Posterior cingulate gyrus (tissue), 11 donors: ENCODE measurements at places on chromosomes 3 and 15.

GRCh38 chr15:59622289-59622688, 10.7 kb downstream of the GCNT3 start:
- DNase-seq = no peak

DNA sequence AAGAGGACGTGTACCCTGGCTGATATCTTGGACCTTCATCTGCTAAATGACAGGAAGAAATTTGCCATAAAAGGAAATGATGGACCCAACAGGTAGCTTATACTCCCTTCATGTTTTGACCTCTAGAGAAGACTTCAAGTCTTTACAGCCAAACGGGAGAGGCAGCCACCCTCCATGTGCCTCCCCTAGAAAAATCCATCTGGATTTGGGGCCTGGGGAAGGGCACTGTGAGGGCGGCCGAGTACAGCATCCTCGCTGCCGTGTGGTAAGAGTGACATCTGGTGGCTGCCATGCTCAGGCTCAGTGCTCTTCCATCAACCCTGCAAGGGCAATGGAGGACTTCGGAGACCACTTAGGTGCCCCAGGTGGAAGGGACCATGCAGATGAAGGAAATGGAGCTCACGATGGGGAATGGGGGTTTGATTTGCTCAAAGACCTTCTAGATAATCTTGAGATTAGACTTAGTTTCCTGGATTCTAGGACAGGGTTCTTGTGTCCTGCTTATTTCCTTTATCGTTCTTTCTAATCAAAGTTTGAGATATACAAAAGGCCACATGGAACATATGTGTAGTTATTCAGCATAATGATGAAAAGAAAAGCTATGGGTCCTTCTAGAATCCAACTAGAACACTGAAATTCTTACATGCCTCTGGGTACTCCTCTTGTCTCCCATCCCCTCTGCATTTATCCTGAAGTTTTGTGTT, 44.4 kb downstream of the AQP9 start:
- peak; percentile 91 for DNase-seq

DNA sequence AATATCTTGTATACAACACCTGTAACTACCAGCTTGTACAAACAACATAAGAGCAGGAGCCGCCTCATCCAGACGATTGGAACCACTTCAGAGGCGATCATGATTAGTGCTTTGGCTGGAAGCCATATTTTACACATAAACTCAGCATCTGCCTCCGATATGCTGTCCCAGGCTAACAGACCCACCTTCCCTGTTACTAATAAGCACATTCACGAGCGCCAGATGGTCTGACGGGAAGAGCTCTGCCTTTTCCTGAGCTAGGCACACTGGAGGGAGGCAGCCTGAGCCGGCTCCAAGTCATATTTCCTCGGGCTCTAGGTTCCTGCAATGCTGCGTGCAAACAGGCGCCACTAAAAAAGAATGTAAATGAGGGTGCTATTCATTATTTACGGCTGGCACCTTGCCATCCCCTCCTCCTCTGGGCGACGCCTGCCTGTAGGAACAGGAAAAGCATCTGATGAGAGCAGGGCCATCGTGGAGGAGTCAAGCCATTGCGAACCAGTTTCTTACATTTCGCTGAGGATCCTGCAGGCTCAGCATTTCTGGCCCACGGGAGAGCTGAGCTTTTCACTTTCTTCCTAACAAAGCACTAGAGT, 98.2 kb downstream of the ANXA2 start:
- peak; percentile 10 for DNase-seq

- no peak for DNase-seq
Measured at GRCh38 chr3:54279005-54279583, 156.7 kb downstream of the CACNA2D3 start.

DNA sequence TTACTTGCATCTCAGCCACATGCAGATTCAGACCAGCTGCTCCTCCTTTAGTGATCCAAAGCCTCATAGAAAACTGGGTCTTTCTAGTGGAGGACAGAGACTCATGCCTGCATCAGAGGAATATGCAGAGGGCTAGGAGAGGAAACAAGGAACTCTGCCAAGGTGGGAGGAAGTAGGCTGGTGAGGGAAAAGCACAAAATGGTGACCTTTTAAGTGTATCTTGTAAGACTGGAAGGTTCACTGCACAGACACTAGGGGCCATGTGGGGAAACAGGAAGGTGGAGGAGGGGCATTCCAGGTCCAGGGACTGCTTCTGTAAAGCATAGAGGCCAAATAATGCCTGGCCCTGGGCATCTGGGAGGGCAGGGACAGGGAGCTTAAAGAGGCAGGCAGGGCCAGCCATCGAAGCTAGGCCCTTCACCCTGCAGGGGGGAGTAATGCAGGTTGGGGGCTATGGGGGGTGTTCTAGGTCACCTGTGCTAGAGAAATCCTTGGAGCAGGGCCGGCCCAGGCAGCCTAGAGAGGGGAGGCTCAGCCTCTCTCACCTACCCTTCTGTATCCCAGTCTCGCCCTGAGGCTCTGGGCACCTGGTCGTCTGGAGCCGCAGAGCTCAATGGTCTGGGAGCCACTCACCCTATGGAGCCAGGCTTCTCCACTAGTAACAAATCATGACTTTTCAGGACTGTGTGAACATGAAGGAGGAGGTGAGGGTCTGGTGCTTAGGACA, 117.7 kb downstream of the DNAJB8 start:
- peak; percentile 47 for DNase-seq

DNA sequence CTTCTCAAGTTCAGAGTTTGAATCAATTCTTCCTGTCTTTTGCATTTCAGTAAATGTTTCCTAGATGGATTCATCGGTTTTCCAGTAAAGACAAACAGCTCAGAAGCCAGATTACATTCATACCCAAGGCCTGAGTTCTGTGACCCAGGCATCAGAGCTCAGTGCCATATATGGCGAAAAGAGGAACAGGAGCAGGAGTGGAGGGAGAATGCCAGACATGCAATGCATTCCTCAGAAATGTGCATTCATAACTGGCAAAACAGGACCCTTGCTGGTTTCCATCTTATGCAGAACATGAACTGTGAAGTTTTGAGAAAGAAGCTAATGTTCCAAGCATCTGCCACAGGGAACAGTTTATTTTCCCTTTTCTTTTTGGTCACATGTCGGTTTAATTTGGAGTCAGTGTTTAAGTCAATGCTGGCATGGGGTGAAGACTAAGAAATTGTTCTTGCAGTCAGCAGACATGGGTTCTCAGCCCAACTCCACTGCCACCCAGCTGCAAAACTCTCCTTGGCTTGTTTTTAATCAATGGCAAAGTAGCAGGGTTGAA, 116.5 kb downstream of the LPP start:
- no peak for DNase-seq

DNA sequence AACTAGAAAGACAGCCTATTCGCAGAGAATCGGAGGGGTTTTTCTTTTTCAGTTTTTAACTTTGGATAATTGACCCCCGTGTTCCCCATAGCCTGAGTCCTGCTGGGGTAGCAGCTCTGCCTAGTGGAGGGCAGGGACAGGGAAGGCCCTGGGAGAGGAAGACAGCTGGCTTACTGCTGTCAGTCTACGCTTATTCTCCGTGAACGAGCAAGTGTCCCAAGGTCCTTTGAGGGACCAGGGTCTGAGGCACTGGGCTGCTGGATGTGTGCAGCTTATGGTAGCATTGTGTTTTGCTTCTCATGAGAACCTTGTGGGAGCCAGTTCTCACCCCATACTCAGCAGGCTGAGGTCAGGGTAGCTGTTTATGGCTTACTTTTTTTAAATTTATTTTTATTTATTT, 3.0 kb downstream of the LIMD1 start:
- DNase-seq = no peak

DNA sequence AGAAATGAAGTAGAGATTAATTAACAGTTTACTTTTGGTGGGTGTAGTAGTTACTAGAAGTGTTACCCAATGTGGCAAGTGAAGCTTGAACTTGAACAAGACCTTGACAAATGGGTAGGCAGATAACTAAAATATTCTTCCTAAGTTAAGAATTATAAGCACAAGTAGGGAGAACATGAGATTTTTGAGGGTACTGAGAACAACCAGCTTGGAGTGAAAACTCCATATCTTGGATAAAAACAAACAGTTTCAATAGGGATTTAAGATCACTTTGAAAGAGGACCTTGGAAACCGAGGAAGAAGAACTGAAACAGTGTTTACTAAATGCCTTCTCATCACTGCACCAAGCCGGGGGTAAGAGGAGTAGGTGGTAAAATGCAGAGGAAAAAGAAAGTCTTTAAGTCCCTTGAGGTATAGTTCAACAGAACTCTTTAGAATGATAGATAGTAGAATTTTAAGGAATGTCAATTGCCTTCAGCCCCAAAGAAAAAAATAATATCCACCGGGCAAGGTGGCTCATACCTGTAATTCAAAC, 496.7 kb downstream of the NAALADL2 start:
- no peak for DNase-seq
